Islet precursor cell (in vitro differentiated cells): ENCODE measurements at places on chromosomes 12 and 14.

DNA sequence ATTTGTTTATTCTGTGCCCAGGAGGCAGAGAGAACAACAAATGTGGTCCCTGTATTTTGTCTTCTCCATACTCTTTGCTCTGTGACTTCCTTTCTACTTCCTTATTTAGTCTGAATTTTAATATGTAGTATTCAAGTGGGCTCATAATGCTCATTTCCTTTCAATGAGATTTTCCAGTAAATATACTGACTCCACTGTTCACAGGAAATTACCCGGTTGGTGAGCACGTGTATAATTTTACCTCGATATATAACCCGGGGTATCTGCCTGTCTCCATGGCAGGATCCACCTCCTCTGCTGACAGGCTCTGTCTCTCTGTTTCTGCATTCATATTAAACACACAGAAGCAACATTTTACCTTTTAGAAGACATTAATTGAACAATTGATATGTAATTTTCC is 166.0 kb downstream of the SLC38A4 start:
- no peak for DNase-seq

GRCh38 chr12:60345442-60345841 is 749.6 kb downstream of the SLC16A7 start:
- DNase-seq: no peak

DNA sequence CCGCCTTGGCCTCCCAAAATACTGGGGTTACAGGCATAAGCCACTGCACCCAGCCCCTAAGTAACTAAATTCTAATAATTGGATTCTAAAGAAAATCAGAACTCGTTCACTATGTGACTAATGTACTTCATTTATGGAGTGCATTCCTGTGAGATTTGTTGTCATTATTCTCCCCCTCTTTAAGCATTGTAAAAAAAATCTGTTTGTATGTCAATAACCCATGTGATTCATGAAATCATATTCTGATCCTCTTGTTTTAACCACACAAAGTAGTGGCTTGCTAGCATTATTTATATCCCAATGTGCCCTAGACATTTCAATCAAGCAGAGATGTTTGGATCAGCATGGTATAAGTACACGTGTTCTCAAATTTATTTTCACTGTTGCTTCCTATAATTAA is 78.2 kb upstream of the OSBPL8 start:
- DNase-seq: no peak

DNA sequence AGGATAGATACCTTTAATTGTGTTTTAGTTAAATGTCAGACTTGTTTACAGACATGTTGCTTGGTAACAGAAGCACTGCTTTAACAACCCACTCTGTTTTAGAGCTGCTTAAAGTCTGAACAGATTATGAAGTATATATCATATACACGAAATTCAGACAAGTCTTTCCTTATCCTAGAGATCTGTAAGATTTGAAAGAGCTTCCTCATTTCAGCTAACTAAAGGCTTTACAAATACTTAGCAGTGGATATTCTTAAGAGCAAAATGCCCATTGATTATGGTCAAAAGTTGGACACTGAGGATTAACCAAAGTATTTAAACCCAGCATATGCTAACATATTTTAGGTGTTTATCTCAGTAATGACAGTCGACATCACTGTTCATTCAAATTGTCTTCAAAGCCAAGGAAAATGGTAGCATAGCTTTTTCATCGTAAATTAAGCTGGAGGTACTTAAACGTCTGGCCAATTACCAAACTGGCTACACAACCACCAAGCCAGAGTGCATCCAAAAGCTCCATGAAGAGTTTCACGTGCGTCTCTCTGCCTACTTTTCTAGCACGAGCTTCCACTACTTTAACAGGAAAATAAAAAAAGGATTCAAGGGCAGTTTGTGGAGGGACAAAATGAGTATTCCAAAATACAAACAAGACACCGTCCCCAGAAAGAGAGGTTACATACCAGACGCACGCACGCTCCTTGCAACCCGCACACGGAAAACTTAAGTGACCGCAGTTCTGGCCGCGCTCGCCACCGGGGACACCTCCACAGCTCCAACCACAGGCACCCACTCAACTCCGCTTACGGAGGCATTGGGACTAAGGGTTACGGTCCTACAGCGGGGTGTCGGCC is 565 bp downstream of the CEP83 start:
- DNase-seq: no peak

- DNase-seq: no peak
Measured at GRCh38 chr12:104243551-104243950, 28.0 kb downstream of the TXNRD1 start.

- DNase-seq: no peak
Measured at GRCh38 chr14:59147007-59147406, 41.5 kb upstream of the DAAM1 start.

GRCh38 chr12:109277899-109278762 is 31.0 kb downstream of the FOXN4 start:
- DNase-seq: no peak

- DNase-seq: peak; percentile 82
Measured at GRCh38 chr12:21073822-21074460, 57.1 kb upstream of the SLCO1B1 start.

- no peak for DNase-seq
Measured at GRCh38 chr12:131239384-131240094, 285.8 kb downstream of the ADGRD1 start.

GRCh38 chr12:104809706-104810385 is 148.2 kb downstream of the SLC41A2 start:
- no peak for DNase-seq
